ENCODE measurements at places on chromosomes 2 and 18. TPM values are rescaled to one million over a fixed set of nuclear protein-coding genes. Genes with fewer than 3 reads are reported as not detected.

Gene BCL11A
- 10.1 TPM for total RNA-seq

Gene CFAP53
- 1.2 TPM for total RNA-seq

Gene CETN1
- total RNA-seq, result not detected

Gene CREG2
- not detected for total RNA-seq

Gene DTNB
- total RNA-seq, result 31.5 TPM

Gene MARCHF4
- total RNA-seq, result not detected
